NCI-H1694 treated with DMSO at 0.1 percent for 48 hours (cell line): ENCODE measurements at places on chromosomes 3 and 15.

GRCh38 chr3:101926594-101927105 is 77.3 kb downstream of the NFKBIZ start:
- no peak for DNase-seq

- no peak for DNase-seq
Observed at GRCh38 chr3:102156426-102156825, 278.4 kb upstream of the ZPLD1 start.

DNA sequence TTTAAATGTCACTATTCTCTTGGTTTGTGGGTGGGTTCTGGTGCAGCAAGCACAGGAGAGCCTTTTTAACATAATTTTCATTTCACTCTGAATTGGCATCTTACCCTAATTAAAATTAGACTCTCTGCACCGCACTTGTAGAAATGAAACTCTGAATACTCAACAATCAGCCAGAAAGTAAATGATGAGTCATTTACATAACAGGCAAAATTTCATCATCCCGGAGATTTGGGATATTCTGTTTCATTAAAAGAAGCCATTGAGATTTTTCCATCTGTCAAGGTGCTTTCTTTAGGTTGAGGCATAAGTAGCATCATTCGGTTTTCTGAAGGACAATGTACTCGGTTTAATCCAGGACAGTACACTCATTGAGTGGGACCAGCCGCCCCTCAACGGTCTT is 111.0 kb downstream of the RFTN1 start:
- no peak for DNase-seq

- no peak for DNase-seq
Observed at GRCh38 chr15:77554306-77555080, 78.2 kb downstream of the LINGO1 start.

GRCh38 chr3:6862041-6862879 is 1.3 kb downstream of the GRM7 start:
- DNase-seq: no peak

DNA sequence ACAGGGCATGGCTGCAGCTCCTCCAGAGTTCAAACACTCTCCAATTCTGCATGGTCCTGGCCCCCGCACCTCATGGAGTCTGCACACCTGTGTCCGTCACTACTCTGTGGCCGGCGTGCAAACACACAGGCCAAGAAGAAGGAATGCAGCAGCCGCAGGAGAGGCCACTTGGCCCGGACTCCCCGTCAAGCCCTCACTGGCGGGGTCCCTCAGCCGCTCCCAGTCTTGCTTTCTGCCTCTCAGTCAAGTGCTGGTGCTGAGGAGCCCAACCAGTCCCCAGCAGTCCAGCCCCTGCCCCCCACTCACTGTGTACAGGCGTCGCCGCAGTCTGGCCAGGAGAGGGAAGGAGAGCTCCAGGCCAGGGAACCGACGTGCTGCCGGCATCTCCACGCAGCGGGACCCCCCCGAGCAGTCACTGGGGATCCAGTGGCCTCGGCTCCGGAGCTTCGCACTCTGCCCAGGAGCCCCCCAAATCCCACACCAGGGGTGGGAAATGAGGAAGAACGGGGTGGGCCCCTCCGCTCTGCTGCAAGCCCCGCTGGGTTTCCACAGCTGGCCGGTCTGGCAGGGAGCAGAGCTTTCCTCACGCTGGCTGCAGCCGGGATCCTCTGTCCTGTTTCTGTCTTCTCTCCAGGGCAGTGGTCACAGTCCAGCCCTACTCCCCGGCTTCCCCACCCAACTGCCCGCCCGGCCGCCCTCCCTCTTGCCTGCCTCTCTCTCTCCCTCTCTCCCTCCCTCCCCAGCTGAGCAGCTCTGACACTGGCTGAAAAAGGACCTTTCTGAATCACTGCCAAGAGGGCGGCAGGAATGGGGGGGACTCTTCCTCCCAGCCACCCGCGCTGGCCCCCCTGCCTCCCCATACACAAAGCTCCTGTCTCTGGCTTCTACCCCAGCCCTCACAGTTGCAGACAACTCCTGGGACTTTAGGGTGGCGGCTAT is 16.0 kb downstream of the TNK2 start:
- no peak for DNase-seq

DNA sequence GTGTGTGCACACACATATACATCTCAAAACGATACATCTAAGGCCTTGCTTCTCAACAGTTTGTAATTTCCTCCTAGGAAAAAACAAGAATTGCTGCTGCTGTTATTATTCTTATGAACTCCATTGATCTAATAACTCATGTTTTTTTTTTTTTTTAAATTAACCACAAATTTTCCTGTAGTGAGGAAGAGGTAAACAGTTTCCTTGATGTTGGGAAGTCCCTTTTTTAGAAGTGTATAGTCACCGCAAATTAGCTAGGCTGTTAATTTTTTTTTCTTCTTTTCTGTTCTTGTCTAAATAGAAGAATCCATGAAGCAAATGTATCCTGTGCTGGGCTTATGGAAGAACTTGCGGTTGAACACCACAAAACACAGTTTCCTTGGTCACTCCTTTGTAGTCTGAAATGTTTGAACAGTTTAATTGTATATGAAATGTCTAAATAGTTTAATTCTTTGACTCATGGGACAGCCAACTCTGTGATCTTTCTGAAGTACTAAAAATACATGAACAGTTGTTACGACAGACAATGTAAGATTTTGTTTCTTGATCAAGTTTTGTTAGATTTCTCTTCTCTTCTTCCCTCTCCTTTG is 64.5 kb downstream of the MITF start:
- no peak for DNase-seq

DNA sequence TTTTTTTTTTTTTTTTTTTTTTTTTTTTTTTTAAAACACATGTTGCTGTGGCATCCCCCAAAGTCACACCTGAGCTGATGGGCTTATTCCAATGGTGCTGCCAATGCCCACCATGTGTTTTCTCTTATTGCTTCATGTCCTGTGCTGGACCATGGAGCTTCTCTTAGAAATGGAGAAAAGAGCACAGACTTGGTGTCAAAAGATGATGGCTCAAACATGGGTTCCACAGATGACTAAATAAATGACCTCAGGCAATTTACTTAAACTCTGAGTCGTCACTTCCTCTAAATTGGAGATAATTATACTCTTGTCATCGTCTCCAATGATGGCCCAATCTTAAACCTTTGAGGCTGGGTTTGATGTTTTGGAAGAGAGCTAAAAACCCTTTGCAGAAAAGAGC is 28.1 kb downstream of the CHST2 start:
- no peak for DNase-seq

GRCh38 chr3:152539191-152539764 is 270.5 kb downstream of the MBNL1 start:
- no peak for DNase-seq

DNA sequence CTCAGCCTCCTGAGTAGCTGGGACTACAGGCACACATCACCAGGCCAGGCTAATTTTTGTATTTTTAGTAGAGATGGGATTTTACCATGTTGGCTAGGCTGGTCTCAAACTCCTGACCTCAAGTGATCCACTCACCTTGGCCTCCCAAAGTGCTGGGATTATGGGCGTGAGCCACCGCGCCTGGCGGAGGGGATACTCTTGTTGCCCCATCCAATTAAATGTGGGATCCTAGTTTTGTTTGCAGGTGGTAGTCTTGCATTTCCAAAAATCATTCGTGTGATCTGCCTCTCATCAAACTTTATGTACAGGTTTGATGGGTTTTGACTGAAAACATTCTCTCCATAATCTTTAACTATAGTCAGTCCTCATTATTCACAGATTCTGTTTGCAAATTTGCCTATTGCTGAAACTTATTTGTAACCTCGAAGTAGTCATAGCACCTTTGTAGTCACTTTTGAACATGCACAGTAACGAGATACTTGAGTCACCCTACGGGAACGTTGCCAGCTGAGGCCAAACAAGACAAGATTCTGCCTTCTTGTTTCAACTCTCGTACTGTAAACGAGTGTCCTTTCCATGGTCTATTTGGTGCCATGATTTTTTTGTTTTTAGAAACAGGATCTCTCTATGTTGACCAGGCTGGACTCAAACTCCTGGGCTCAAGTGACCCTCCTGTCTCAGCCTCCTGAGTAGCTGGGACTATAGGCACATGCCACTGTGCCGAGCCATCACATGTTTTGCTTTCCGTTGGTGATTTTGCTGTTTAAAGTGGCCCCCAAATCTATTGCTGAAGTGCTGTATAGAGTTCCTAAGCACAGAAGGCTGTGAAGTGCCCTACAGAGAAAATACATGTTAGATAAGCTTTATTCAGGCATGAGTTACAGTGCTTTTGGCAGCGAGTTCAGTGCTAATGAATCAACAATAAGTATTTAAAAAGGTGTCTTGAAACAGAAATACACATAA is 8.1 kb upstream of the MAPK6 start:
- no peak for DNase-seq

- DNase-seq: no peak
Observed at GRCh38 chr15:92463826-92464225, 70.1 kb downstream of the ST8SIA2 start.

- DNase-seq: peak; percentile 52
Observed at GRCh38 chr15:55917881-55918296, 75.5 kb downstream of the NEDD4 start.

- DNase-seq: no peak
Observed at GRCh38 chr3:59654123-59654479, 604.3 kb upstream of the CFAP20DC start.

DNA sequence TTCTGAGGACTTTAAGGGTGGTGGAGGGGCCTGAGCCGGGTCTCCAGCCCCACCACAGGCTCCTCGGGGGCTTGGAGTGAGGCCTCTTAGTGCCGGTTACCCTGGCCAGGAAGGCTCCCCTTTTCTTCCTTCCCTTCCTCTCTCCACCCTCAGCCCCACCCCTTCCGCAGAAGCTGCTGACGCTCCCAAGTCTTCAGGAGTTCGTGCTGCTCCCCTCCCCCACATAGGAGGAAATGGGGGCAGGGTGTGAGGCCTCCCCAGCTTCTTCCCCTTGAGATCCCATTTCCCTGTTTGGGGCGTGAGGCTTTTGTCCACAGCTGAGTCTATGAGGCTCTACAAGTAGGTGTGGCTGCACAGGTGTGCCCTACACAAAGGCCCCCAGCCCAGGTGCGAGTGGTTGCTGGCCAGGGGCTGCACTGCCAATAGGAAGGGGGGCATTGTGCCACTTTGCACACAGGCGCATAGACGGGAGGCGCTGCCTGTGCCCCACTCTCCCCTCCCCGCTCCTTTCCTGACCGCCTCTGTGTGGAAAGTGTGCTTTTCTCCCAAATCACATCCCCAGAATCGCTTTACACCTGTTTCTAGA is 915 bp upstream of the CALML4 start:
- DNase-seq: no peak

DNA sequence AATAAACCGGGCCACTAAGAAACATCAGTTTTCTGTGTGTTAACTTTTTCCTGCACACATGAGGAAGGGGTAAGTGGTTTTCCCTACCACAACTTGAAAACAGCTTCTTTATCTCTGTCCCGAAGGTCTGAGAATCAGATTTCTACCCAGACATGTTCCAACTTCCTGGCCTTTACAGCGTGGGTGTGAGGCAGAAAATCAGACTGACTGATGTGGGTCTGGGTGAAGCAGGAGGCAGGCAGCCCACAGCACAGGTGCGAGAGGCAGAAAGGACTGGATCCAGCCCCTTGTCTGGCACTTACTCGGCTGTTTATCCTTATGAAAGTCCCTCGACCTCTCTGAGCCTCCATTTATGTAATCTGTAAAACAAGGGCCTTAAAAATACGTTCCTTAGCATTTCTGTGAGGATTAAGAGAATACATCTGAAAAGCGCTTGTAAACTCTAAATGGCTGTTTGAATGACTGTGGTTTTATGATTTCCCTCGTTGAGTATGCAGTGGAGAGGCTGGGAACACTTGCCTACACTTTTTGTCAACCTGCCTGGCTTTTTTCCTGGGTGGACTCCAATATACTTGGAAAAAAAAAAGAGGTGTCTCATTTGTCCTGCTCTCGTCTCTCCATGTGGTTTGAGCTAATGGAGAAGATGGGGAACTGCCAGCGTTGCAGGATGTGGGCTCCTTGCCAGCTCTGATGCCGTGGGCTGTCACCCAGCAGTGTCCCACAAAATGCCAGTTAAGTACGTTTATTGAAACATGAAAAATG is 3.1 kb downstream of the AGBL1 start:
- peak; percentile 5 for DNase-seq

- DNase-seq: no peak
Observed at GRCh38 chr15:27084844-27085243, 113.9 kb downstream of the GABRG3 start.

DNA sequence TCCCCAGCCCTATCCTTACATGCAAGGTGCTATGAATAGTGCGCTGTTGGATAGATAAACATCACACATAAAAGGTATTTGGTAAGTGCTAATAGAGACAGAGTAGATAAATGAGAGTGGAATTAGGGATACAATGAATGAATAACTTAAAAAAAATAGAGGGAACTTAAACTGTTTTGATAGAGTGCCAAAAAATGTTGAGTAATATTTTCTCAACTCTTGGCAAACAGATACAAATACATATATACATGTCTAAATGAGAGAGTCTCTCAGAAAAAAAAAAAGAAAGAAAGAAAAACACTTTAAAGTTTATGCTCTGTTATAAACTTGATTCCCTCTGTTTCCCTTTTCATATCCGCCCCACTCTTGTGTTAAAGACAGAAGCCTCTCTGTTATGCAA is 667.4 kb downstream of the ROBO2 start:
- no peak for DNase-seq

DNA sequence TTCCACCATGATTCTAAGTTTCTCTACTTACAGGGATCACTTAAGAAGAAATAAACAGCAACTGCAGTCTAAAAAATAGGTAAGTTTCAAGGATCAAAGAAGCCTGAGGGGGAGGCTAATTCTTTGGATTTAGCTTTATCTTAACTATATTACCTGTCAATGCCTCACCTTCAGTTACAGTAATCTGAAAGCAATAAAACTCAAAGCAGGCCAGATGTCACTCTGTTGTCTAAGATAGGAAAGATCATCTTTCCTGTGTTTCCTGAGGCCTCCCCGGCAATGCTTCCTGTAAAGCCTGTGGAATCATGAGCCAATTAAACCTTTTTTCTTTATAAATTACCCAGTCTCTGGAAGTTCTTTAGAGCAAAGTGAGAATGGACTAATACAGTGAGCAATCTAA is 60.2 kb downstream of the NPTN start:
- no peak for DNase-seq

GRCh38 chr3:86830566-86830965 is 160.4 kb downstream of the VGLL3 start:
- no peak for DNase-seq

GRCh38 chr3:73141525-73141924 is 80.1 kb downstream of the EBLN2 start:
- DNase-seq: no peak

- no peak for DNase-seq
Observed at GRCh38 chr15:67156426-67156825, 91.0 kb downstream of the SMAD3 start.

GRCh38 chr3:34995796-34996430 is 643.4 kb upstream of the ARPP21 start:
- DNase-seq: no peak

GRCh38 chr15:59366333-59367021 is 6.2 kb downstream of the MYO1E start:
- no peak for DNase-seq

- DNase-seq: no peak
Observed at GRCh38 chr3:31962801-31963205, 18.3 kb downstream of the OSBPL10 start.

- DNase-seq: peak; percentile 17
Observed at GRCh38 chr15:66498501-66499386, 1.2 kb upstream of the SNAPC5 start.

GRCh38 chr15:45262906-45263461 is 10.9 kb downstream of the SLC28A2 start:
- DNase-seq: no peak
